ENCODE measurements at places on chromosomes 11 and 22. TPM values are rescaled to one million over a fixed set of nuclear protein-coding genes. Genes with fewer than 3 reads are reported as not detected.

- DNase-seq: no peak
- H3K27ac ChIP-seq: no peak overlapping the region
- no peaks in the 10 kb centered on the region for H3K4me1 ChIP-seq
Observed at GRCh38 chr11:124582565-124582964, 12.8 kb downstream of the OR8A1 start.

DNA sequence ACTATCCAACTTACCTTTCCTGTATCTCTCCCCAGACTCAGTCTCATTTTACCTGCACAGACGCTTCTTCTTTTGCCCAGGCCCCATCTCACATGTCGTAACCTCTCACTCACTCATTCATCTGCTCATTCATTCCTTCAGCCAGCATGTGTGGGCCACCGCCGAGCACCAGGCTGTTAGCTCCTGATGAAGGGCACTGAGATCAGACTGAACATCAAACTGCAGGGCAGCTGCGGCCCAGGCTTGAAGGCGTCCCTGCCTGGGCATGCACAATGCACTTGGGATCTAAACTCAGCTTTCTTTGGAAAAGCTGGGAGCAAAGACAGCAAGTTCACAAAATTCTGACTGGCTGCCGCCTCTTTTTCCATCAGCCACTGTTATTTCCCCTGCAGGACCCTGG lies 1456.3 kb downstream of the BRD1 start:
- H3K27ac ChIP-seq: no peak overlapping the region
- H3K27me3 ChIP-seq: no peaks in the 10 kb centered on the region
- no peaks in the 10 kb centered on the region for H3K4me1 ChIP-seq
- H3K4me3 ChIP-seq: no peak overlapping the region

PLEKHA7 gene
- total RNA-seq: 167 TPM

MPZL3 gene
- total RNA-seq: 0.12 TPM

DNA sequence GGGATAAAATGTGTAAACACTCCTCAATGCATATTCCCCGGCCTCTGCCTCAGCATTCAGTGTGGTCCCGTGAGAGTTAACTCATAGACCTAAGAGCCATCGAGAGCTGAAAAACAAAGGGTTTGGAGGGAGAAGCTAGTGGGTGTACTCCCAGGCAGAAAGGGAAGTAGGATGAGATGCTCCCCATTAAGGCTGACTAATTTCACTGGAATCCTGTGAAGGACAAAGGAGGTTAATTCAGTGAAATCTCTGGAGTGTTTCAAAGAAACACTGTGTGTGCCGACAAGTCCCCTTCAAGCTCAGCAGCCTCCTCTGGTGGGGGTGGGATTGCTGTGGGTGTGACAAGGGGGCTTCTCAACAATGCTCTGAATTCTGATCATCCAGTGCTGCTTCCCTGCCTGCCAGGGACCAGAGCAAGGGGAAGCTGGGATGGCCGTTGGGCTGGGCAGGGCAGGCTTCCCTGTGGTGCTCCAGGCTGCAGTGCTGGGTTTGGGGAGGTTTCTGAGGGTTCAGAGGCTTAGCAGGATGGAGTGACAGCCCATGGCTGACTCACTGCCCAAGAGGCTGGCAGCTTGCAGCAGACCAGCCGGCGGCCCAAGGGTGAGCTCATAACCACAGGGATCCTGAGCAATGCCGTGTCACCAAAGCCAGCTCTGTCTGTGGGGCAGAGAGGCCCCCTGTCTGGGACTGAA lies 61.4 kb upstream of the BMAL1 start:
- H3K4me3 ChIP-seq: no peak overlapping the region
- no peaks in the 10 kb centered on the region for H3K27me3 ChIP-seq
- H3K27ac ChIP-seq: no peak overlapping the region

DNA sequence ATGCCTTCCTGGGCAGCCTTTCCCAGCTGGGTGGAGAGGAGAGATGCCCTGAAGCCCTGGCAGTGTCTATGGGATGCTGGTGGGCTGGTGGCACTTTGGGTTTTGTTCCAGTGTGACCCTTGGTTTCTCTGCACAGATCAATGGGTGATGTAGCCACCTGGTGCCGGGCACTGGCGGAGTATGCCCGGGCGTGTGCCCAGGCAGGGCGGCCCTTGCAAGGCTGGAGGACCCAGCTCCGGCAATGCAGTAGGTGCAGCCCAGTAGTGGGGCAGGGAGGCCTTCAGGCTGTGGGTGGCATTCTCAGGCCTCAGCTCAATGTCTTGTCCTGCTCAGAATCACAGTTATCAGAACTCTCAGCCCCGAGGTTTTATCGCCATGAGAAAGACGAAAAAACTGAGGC lies 11.9 kb downstream of the OTOG start:
- no peaks in the 10 kb centered on the region for H3K27me3 ChIP-seq
- no peaks in the 10 kb centered on the region for H3K36me3 ChIP-seq
- no peak for DNase-seq
- peaks cover 14% of the 10 kb centered on the region for H3K4me1 ChIP-seq

CALCA gene
- total RNA-seq: not detected

DNA sequence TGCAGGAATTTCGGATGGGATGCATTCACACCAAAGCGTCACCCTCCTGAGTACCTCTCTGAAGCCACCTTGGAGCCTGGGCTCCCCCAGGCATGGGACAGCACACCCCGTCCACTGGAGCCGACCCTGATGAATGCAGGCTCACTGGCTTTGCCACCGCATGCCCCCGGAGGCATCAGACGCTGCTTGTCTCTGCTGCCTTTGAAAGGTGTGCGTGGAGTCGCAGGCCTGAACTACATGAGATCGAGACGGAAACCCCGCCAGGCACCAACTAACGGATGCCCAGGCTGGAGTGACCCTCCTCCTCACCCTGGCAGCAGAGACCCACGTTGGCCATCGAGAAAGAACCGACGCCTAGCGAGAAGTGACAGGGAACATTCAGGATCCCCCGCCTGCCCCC lies 22.5 kb downstream of the KRTAP5-5 start:
- no peak overlapping the region for H3K4me3 ChIP-seq
- no peak for DNase-seq
- H3K4me1 ChIP-seq: no peaks in the 10 kb centered on the region
- no peaks in the 10 kb centered on the region for H3K36me3 ChIP-seq

- peaks cover 27% of the 10 kb centered on the region for H3K4me1 ChIP-seq
- H3K27me3 ChIP-seq: no peaks in the 10 kb centered on the region
- no peak overlapping the region for H3K4me3 ChIP-seq
- H3K36me3 ChIP-seq: no peaks in the 10 kb centered on the region
- peak; percentile 84 for DNase-seq
- H3K27ac ChIP-seq: no peak overlapping the region
Observed at GRCh38 chr22:36423461-36424404, 36.0 kb upstream of the MYH9 start.

DDI1 gene
- total RNA-seq: not detected

MRPL48 gene
- 32.0 TPM for total RNA-seq

SCYL1 gene
- 157 TPM for total RNA-seq

DNA sequence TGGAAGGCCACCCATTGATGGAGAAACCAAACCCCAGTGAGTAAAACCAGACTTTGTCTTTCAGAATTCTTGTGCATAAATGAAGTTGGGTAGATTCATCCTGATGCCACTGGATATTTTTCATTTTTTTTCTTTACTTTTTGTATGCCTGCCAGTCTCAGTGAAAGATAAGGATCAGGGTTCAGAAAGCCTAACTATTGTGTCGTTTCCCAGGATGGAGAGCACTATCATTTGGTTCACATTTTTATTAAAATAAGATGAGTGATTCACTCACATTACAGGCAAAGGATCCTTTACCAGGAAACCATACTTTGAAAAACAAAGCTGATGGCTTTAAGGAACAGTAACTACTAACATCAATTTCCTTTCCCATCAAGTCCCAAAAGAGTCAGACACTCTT lies 52.0 kb downstream of the ARFGAP2 start:
- H3K27ac ChIP-seq: peak overlapping the region; percentile 45
- no peaks in the 10 kb centered on the region for H3K36me3 ChIP-seq
- H3K4me1 ChIP-seq: peaks cover 12% of the 10 kb centered on the region
- H3K27me3 ChIP-seq: no peaks in the 10 kb centered on the region
- no peak overlapping the region for H3K4me3 ChIP-seq

- H3K4me1 ChIP-seq: peaks cover 27% of the 10 kb centered on the region
- no peak overlapping the region for H3K4me3 ChIP-seq
- no peaks in the 10 kb centered on the region for H3K27me3 ChIP-seq
- DNase-seq: no peak
- no peaks in the 10 kb centered on the region for H3K36me3 ChIP-seq
Observed at GRCh38 chr11:34613552-34614056, 7.3 kb upstream of the EHF start.

MYBPC3 gene
- total RNA-seq: 489 TPM

TMEM45B gene
- total RNA-seq: 0.18 TPM

DNA sequence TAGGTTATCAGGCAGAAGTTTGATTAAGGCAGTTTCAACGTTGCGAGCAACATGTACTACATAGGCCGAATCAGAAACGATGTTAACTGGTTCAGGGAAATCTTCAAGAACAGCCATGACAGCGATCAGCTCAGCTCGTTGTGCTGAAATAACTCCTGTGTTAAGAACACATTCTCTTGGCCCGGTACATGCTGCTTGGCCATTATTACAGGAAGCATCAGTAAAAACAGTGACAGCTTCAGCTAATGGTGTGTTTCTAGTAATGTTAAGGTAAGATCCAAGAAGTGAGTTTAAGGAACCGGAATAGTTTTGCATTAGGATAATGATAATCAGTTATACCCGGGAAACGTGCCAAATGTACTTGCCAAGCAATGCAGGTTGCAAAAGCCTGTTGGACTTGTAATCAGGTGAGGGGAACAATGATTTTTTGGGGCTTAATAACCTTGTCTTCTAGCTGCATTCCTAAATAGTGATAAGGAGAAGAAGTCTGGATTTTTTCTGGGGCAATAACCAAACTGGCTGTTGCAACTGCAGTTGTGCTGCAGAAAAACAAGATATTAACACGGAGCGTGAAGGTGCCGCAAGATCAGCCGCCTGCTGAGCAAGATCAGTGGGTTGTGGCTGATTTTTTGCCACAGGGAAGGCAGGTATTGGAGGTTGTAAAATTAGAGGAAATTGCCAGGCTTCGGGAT lies 14.3 kb downstream of the OR52K1 start:
- no peaks in the 10 kb centered on the region for H3K4me1 ChIP-seq
- no peaks in the 10 kb centered on the region for H3K36me3 ChIP-seq
- H3K27me3 ChIP-seq: no peaks in the 10 kb centered on the region

DNA sequence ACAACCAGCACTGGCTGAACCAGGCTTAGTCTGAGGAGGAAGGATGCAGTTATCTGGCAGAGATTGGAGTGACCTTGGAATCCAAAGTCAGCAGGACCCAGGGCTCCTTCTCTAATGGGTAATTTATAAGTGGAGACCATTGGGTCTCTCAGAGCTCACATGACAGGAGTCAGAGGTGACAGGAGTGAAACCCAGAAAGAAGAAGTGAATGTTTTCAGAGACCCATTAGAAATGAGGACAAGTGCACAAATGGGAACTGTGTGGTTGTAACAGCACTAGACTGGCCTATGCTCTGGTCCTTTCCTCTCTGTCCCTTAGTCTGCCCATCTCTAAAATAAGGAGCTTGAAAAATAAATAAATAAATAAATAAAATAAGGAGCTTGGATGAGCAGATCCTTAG lies 107.4 kb downstream of the SERGEF start:
- H3K4me1 ChIP-seq: peaks cover 8% of the 10 kb centered on the region
- no peaks in the 10 kb centered on the region for H3K36me3 ChIP-seq
- no peak for DNase-seq
- H3K27me3 ChIP-seq: no peaks in the 10 kb centered on the region

DNA sequence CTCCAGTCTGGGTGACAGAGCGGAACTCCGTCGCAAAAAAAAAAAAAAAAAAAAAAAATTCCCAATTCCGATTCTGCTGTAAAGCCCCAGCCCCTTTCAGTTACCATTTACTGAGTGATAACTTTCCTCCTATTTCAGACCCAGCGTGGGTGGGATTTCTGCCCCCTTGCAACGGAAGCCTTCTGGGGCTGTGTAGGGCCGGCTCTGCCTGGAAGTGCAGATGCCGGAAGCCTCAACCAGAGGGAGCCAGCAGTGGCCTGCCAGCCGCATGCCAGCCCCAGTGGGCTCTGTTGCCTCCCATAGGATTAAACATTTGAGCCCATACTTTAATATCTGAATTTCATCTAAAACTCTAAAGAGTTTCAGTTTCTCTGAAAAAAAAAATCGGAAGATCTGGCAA lies 60.0 kb upstream of the NUP50 start:
- H3K27me3 ChIP-seq: peaks cover 4% of the 10 kb centered on the region
- H3K4me1 ChIP-seq: no peaks in the 10 kb centered on the region
- no peak for DNase-seq

DNA sequence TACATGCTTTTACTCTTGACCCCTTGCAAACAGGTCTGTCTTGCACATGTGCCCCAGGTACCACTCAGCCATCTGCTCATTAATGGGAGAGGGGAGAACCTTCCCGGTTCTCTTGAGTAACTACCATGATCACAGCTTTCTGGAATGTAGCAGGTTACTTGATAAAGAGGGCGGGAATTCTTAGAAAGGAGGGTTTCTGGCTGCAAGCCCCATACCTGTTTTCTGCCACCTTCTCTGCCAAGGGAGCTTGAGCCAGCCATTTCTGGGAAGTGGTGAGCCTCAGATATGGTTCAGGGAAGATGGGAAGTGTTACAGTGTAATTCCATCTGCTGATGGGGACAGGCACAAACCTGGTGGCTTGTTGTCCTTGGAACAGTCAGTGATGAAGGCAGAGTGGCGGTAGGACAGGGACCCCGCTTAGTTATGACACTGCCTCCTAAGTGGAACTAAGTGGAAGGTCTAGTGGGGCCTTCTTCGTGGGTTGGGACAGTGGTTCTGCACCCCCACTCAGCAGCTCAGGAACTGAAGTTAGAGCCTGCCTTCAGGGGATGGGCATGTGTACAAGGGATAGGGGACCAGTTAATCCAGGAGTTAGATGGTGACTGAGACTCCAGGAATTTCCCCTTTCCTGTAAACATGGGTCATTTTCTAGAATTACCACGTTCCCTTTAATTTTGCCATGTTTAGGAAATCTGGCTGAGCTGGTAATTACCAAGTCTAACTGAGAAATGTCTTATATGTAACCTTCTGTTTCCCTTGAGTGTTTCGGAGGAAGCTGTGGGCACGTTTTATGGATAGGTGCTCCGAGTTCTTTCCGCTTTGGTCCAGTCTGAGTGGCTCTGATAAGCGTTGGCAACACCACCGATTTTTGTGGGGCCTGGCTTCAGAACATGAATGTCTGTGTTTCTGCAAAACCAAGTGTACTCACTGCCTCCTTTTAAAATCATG lies 35.3 kb downstream of the BCR start:
- DNase-seq: peak; percentile 25
- H3K27me3 ChIP-seq: no peaks in the 10 kb centered on the region
- H3K4me3 ChIP-seq: no peak overlapping the region
- no peaks in the 10 kb centered on the region for H3K36me3 ChIP-seq

DNA sequence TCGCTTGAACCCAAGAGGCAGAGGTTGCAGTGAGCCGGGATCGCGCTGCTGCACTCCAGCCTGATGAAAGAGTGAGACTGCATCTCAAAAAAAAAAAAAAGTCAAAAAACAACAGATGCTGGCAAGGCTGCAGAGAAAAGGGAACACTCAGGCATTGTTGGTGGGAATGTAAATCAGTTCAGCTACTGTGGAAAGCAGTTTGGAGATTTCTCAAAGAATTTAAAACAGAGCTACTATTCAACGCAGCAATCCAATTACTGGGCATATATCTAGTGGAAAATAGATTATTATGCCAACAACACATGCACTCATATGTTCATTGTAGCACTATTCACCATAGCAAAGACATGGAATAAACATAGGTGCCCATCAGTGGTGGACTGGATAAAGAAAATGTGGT lies 89.7 kb downstream of the EFCAB6 start:
- no peak overlapping the region for H3K27ac ChIP-seq
- H3K4me1 ChIP-seq: no peaks in the 10 kb centered on the region
- no peak for DNase-seq
- no peak overlapping the region for H3K4me3 ChIP-seq
